ENCODE measurements at places on chromosomes 4 and X.
A peak's percentile ranks its signal among the peaks of the same experiment; 100 is the strongest.

DNA sequence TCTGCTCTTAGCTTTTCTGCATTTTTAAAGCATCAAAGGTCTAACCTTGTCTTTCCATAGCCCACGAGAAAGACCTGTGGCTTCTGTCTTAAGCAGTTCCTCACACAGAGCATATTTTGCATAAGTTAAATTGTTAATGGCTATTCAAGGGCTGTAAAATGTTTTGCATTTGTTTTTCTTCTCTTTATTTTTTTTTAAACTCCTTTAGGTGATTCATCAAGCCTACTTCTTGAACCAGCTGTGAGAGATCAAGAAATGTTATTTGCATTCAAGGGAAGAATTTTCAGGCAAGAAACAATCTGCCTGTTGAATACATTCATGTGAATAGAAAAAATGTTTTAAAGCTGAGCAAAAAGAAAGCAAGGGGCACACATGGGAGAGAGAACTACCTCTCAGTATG is 423.8 kb upstream of the FRG1 start:
- DNase-seq: no peak

DNA sequence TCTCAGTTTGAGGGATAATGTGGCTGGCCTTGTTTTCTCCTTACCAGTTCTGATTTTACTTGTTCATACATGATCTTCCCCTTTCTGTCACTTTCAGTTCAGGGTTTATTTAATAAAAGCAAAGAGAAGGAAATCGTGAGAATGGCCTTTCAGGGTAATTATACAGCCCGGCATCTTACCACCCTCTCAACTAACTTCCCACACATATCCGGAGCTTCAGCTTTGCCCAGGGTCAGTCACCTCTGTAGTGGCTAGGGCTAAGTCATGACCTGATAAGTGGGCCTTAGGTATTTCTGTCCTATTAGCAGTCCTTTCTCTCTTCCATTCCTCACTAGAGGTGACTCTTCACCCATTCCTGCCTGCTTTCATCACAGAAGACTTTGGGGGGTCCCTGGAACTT is 15.8 kb downstream of the TRPC5 start:
- DNase-seq: no peak

GRCh38 chr4:40194602-40195161 is 2.1 kb upstream of the RHOH start:
- no peak for DNase-seq

DNA sequence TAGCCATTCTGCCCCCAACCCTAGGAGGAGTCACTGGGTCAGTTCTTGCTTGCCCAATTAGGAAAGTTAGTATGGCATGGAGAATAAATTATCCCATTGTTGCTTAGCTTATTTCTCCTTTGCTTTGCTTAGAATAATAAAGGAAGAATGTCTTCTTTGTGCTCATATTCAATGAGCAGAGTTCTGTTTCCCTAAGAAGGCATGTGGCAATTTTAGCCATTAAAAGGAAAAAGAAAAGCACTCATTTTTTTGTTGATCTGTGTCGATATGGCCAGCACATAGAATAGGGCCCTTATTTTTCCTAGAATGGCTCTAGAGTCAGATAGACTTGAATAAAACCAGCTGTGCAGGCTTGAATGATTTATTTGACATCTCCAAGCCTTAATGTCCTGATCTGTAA is 166.4 kb upstream of the PPARGC1A start:
- DNase-seq: no peak

DNA sequence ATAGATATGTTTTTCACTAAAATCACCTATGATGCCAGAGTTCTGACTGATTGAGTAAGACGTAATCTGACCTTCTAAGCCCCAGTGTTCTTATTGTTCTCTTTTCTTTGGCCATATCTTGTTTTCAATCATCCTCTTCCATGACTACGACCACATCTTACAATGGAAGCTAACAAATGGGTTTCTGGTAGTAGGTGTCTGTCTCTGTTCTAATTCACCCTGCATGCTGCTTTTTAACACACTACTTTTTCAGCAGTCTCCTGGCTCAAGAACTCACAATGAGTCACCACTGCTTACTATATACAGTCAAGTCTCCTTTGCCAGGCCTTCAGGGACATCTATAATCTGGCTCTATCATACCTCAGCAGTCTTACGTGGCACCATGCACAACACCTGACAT is 146.1 kb downstream of the NEXMIF start:
- no peak for DNase-seq

GRCh38 chr4:139553751-139554641 is 2.0 kb downstream of the SETD7 start:
- DNase-seq: peak; percentile 26

DNA sequence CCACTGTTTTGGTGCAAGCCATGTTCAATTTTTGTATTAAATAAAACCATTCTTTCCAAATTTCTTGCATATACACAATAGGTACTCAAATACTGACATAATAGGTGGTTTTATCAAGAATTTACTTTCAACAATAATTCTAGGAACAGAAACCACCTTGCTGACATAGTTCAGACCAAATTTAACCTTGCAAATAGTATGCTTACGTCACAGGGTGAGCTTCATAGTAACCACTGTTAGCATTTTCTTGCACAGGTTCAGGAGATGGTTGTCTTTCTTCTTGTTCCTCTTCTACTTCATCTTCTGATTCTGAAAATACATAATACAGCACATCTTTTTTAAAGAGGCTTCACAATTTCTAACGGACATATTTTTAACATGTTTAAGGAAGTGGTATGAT is 17.6 kb downstream of the G3BP2 start:
- no peak for DNase-seq

DNA sequence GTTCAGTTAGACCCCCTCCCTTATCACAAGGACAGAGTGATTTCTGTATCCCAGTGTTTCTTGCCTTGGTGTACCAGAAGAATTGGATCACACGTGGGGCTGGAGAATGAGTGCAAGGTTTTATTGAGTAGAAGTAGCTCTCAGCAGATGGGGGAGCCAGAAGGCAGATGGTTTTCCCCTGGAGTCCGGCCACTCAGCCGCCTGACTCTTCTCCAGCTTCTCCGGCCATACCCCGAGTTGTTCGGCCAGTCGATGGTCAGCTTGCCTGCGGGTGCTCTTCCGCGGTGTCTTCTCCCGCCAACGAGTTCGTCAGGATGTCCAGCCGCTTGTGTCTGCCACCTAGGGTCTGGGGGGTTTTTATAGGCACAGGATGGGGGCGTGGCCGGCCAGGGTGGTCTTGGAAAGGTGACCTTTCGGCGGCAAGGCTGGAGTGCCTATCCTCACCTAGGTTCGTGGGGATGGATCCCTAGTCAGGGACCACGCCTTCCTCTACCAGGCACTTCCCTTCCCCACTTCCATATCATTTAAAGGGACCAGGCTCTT is 14.5 kb downstream of the GAB1 start:
- DNase-seq: no peak

GRCh38 chr4:3374667-3375066 is 67.1 kb upstream of the HGFAC start:
- no peak for DNase-seq

DNA sequence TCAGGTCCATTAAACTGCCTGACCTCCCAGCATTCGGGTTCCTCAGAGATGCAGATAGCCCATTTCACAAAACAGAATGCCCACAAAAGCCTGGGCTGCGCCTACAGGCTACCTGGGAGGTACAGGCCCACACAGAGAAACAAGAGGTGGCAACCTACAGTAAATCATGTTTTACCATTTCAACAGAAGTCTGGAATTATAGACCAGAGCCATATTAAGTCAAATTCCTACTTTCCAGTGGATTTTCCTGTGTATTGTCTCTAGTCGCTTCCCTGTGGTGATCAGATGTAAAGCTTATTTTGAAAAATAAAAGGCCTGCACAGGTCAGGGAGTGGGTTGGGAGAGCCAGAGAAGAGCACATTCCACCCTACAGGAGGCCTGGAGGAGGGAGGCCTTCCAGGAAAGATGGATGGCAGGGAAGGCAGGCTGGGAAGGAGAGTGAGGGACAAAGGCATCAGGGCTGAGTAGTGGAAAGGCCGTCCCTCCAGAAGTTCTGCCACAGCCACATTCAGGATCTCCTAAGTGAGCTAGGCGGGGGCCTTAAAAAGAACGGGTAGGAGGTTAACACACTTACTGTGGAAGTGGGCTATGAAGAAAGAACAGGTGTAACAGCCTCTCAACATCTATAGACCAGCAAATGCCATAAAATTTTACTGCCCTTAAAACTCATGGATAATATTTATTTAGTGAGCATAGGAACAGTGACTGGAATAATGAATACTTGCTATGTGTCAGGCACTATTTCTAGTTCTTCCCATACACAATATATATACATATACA is 19.0 kb upstream of the USO1 start:
- no peak for DNase-seq

GRCh38 chrX:101265869-101266428 is 25.2 kb downstream of the TAF7L start:
- DNase-seq: no peak

DNA sequence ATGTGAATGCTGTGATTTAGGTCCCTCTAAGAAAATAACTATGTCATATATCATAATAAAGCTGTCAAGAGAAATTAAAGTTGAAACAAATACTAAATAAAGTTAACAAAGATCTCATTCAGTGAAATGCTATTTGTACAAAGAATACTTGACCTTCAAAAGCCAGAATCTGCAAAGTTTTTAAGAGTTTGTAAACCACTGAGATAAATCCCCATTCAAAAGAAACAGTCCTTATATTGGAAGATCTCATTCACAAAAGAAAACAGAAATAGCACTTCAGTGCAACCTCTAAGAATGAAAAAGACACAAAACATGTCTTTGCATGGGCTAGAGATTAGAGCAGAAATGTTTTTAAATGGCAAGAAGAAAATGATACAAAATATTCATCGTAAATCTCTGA is 149.1 kb upstream of the USP38 start:
- DNase-seq: no peak

- DNase-seq: no peak
Measured at GRCh38 chrX:68932611-68933010, 103.8 kb downstream of the EFNB1 start.

- no peak for DNase-seq
Measured at GRCh38 chrX:23766650-23767551, 16.1 kb upstream of the SAT1 start.

- DNase-seq: peak; percentile 50
Measured at GRCh38 chr4:107719207-107719921, 670 bp downstream of the PAPSS1 start.

DNA sequence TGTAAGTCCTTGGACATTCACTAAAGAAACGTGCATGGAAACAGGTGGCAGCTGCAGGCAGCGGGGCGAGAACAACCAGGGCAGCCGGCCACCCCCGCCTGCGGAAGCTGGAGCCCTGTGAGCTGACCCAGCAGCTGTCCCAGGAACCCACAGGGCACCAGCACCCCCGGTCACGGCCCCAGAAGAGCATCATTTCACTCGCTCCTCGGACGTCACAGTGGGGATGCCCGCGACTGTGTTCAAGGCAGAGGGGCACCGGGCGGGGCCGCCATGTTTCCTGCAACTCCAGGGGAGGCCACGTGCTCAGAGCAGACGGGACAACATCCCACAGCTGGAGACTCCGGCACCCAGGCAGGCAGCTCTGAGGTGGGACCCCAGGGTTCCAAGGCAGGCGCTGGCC is 45.0 kb upstream of the CPLX1 start:
- no peak for DNase-seq

DNA sequence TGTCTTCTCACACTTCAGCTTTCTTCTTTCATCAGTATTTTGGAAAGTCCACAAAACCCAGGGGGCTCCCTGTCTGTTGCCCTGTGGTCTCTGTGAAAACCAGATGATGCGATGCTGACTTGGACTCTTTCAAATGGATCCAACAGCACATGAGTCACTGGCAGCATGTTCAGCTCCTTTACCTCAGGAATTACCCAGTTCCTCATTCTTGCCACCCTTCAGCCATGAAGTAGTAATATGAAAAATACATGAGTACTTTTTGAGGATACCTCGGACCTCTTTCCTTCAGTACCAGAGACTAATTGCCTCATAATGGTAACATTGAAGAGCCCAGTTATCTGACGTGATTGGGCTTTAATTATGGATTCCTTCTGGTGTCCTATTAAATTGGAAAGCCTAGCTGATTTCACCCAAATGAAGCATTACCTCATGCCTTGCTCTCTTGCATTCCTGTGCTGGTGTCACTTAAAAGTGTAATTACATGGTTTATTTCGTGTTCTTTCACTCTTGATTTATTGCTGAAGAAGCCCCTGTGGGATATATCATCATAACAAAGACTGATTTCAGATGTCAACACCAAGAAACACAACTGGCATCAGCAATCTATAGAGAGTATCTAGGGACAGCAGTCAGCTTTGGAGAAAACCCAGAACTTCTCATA is 63.4 kb downstream of the NFKB1 start:
- DNase-seq: no peak

GRCh38 chr4:26779674-26780073 is 81.0 kb upstream of the STIM2 start:
- no peak for DNase-seq

DNA sequence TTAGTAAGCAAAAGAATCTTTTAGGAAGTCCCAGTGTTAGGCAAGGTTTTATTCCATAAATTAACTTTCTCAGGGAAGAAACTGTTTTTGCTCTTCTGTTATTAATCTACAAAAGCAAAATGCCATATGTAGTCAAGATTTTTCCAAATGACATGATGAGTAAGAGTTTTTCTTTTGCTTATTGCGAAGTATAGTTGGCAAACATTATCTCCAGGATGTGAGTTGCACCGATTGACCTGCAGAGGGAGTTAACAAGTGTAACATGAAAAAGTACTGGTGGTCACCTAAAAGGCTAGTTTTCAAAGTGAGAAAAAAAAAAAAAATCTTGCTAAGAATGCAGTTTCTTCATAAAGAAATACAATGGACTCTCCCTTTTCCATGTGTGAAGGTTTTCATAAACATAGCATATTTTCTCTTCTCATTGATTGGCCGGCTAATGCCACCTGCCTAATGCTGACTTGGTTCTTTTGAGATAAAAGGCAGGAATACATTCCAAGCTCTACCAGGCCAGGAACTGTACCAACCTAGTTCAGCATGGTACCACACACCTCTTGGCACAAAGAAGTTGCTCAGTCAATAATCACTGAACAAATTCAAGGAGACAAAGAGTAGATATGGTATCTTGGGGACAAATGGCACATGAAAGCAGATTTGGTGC is 100.2 kb downstream of the LNX1 start:
- peak; percentile 58 for DNase-seq

- DNase-seq: no peak
Measured at GRCh38 chrX:29666366-29666765, 549.0 kb upstream of the MAGEB2 start.
